ENCODE measurements at places on chromosomes 6 and 20. TPM values are rescaled to one million over a fixed set of nuclear protein-coding genes. Genes with fewer than 3 reads are reported as not detected.

SIRPB1 gene
- total RNA-seq = 2.5 TPM

WFDC12 gene
- total RNA-seq = 0.28 TPM

MCM9 gene
- total RNA-seq = 13.2 TPM

TULP4 gene
- total RNA-seq = 117 TPM

PLN gene
- 0.19 TPM for total RNA-seq

TFAP2C gene
- total RNA-seq = not detected

SSTR4 gene
- not detected for total RNA-seq

THBD gene
- total RNA-seq = 18.0 TPM

CTCFL gene
- total RNA-seq = not detected

CASS4 gene
- total RNA-seq = 0.28 TPM

EYS gene
- total RNA-seq = under 0.01 TPM

SLC22A7 gene
- total RNA-seq = not detected

MYMX gene
- total RNA-seq = not detected
